ENCODE measurements at places on chromosomes 6 and 20. TPM values are rescaled to one million over a fixed set of nuclear protein-coding genes. Genes with fewer than 3 reads are reported as not detected.

- no peak for DNase-seq
Observed at GRCh38 chr6:118511930-118512715, 36.0 kb upstream of the PLN start.

OPRM1 gene
- 0.08 TPM for polyA plus RNA-seq

ARHGAP18 gene
- polyA plus RNA-seq: 38.5 TPM

- no peak for DNase-seq
Observed at GRCh38 chr6:170095273-170095981, 195.5 kb downstream of the DLL1 start.

- DNase-seq: peak; percentile 37
Observed at GRCh38 chr20:42461291-42461690, 728.4 kb downstream of the PTPRT start.

GRCh38 chr6:134605034-134605433 lies 287.1 kb upstream of the SGK1 start:
- no peak for DNase-seq

- no peak for DNase-seq
Observed at GRCh38 chr6:46505693-46506512, 14.7 kb upstream of the RCAN2 start.

OR12D3 gene
- not detected for polyA plus RNA-seq

DNA sequence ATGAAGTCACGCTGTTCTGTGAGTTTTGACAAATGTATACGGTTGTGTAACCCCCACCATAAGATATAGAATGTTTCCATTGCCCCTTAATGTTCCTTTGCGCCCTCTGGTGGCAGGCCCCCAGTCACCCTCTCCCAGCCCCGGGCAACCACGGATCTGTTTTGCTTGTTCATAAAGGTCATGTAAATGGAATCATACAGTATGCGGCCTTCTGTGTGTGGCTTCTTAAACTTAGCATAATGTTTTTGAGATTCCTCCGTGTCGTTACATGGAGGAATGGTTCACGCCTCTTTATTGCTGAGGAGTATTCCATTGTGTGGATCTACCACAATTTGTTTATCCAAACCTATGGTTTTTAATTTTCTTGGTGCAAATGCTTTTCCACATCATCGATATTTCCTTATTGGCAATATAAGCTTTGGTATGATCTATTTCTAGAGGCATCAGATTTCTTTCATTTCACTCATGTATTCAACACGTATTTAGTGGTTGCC lies 28.4 kb downstream of the LYRM2 start:
- DNase-seq: no peak

DNA sequence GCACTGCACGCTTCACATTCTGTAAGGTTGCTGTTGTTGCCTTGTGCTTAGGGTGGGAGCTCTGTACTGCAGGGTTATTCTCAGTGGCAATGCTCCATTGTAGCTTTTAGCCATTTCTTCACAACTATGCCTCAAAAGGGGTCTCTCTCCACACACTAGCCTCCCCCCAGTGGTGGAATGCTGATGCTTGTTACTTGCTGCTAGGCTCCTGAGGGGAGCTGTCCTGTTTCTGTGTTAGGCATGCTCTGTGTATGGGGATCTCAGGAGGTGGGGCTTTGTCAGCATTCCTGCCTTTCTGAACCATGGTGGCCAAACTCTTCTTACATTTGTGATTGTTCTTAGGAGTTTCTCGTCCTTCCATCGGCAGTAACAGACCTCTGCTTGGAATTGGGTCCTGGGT lies 18.8 kb downstream of the TMEM170B start:
- DNase-seq: no peak

- no peak for DNase-seq
Observed at GRCh38 chr20:31836853-31837608, 8.4 kb downstream of the FOXS1 start.

CCN6 gene
- 2.7 TPM for polyA plus RNA-seq

GRCh38 chr20:6819599-6819998 lies 52.1 kb downstream of the BMP2 start:
- no peak for DNase-seq

DNA sequence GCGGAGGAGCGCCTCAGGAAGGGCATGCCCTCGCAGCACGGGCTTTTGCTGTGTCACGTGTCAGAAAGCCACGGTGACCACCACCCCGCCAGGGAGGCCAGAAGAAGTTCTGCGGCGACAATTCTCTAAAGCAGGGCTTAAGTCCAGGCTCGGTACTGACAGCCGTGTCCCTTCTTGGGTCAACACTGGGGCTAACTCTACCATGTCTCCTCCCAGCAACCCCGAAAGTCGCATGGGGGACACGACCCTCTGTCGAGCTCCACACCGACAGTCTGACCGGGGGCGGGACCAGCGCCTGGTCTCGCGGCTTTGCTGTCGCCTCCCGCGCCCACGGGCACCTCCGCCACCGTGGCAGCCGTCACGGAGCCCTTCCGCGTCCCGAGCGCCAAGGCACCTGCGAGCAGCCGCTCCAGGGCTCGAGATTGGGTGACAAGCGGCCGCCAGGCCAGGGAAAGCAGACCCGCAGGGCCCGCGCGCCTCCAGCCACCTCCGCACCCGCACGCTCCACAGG lies 534 bp downstream of the NANP start:
- no peak for DNase-seq

CRIP3 gene
- polyA plus RNA-seq: 7.3 TPM

All from left kidney (tissue), 8 donors.